ENCODE measurements at places on chromosomes 12 and 14. TPM values are rescaled to one million over a fixed set of nuclear protein-coding genes. Genes with fewer than 3 reads are reported as not detected.

The RHEBL1 gene
- total RNA-seq: 1.0 TPM

The MIP gene
- not detected for total RNA-seq

The RTL1 gene
- not detected for total RNA-seq

The ISM2 gene
- total RNA-seq: 0.15 TPM

The IFNG-AS1 gene
- total RNA-seq: not detected

The SYCP3 gene
- total RNA-seq: 0.50 TPM

The CABP1 gene
- not detected for total RNA-seq

The OVCH1 gene
- not detected for total RNA-seq

The PLEKHG7 gene
- not detected for total RNA-seq

The RCOR1 gene
- 6.2 TPM for total RNA-seq

Measured in bronchus fibroblast of lung (primary cell).